Bone marrow (tissue), 2 donors: ENCODE measurements at places on chromosomes 3 and 15.

GRCh38 chr15:72532991-72533601 lies 59.0 kb downstream of the ARIH1 start:
- no peak for DNase-seq

DNA sequence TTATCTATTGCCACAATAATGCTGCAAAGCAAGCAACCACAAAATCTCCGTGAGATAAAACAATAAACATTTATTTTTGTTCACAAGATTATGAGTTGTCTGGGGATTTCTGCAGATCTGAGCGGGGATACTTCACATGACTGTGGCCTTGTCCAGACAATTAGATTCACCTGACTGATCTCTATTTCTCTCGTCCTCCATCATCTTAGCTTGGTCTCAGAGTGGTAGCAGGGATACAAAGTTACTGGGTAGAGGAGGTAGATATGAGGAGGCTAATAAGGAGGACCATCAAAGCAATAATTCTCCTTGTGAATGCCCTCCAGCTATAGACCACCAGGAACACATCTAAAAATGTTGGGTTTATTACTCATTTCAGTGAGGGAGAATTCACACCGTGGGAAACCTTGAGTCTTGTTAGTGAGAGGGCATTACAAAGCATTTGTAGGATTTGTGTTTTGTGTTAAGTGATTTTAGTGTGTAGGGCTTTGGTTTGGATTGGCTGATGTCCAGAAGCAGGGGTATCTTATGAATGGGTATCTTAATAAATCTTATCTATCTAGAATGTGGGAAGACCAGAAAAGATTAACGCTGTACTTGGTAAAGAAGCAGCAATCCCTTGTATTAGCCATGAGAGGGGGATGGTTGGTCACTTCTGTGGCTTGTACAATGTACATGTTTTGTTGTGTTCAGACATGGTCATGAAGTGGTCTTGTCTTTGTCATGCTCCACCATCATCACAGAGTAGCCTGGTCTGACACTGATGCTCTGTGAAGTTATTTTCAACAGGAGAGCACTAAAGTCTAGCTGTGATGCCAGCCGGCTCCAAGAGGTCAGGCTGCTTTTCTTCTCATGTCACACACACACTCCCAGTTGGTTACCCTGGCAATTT lies 287.6 kb upstream of the STT3B start:
- no peak for DNase-seq

DNA sequence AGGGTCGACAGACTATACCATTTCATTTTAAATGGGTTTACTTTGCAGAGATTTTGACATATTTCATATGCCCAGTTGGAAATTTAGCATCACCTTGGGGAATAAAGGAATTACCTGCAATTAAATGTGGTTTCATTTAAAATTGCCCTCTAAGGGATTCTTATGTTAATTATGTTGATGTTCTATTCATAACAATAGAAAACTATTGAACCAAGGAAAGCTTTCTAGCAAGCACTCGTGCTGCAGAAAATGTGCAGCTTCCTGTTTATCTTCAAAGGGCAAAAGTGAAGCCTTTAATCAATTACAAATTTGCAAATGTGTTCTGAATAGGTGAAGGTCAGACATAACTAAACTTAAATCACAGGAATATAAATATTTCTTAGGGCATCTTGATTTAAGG lies 352.1 kb downstream of the CHST2 start:
- DNase-seq, result no peak

DNA sequence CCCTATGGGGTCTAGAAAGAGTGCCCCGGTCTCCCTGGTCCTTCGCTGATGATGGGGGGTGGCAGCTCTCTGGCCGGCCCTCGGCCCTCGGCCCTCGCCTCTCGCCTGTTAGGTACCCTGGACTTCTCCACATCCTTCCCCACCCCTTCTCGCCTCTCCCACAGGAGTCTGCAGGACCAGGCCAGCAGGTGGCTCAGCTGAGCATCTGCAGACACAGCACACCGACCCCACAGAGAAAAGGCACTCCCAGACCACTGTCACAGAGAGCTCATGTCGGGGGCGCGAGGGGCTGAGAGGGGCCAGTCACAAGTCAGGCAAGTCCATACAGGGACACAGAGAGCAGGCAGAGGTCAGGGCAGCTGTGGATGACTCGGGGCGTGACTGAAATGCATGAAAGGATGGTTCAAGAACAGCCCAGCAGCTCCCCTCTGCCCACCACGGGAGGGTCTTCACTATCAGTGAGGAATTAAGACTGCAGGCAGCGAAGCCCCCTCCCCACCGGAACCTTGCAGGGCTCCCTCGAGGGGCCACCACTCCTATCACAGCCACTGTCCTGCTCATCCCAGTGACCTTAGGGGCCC lies 181.7 kb upstream of the NSMCE3 start:
- DNase-seq, result no peak

DNA sequence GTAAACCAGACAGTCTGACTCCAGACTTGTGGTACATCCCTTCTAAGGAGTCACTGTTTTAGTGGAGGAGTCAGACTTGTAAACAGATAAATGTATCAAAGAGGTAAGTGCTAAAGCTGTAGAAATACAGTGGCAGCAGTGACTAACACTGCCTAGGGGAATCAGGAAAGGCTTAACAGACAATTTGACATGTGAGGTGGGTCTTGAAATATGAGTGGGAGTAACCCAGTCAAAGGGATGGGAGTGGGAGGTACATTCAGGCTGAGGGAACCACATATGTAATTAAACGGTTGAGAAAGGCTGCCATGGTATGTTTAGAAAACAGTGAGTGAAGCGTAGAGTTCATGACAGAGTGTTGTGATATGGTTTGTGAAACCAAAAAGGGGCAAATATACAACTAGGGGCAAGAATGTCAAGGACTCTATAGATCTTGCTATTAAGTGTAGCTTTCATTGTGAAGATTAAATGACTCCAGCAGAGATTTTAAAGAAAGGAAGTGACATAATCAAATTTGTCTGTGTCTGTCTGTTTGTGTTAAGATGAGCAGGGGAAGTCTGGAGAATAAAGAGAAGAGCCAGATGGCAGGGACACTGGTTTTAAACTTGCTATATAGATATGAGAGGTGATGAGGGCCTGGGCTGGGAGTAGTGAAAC lies 11.2 kb upstream of the ALCAM start:
- no peak for DNase-seq

GRCh38 chr3:195226900-195227447 lies 44.0 kb downstream of the XXYLT1 start:
- no peak for DNase-seq

DNA sequence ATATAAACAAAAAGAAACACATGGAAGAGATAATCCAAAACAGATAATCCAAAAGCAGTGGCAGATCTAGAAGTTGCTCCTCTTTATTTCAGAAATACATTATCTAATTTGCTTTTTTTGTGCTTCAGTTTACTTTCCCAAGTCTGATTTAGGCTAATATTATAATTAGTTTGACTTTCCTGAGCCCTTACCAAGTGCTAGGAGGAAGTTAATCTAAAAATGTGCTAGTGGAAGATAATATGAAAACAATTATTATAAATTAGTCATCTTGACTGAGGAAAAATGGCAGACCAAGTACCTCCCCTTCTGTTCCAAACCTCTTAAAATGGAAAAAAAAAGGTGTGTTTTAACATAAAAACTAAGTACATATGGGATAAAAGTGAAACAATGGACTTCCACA lies 17.5 kb downstream of the SLC9A9 start:
- DNase-seq, result no peak

- no peak for DNase-seq
Measured at GRCh38 chr3:149701977-149702350, 44.1 kb upstream of the WWTR1 start.

DNA sequence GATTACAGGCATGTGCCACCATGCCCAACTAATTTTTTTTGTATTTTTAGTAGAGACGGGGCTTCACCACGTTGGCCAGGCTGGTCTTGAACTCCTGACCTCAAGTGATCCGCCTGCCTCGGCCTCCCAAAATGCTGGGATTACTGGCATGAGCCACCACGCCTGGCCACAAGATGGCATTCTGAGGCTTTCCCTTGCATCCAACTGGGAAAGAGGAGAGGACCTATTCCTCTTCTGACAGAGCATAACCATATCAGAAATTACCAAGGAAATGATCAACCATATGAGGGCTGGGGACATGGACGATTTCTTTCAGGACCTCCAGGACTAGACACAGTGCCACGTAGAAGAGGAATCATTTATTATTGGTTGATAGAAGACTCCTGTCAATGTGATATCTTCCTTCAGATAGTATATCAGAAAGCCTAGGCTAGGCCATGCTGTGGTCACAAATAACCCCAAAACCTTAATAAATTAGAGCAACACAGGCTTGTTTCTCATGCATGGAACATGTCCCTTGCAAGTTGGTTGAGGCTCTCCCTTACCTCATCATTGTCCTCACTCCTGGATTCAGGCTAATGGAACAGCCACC lies 372.3 kb upstream of the IL12A start:
- DNase-seq, result no peak

- DNase-seq, result no peak
Measured at GRCh38 chr3:44066806-44067205, 174.9 kb upstream of the TOPAZ1 start.

DNA sequence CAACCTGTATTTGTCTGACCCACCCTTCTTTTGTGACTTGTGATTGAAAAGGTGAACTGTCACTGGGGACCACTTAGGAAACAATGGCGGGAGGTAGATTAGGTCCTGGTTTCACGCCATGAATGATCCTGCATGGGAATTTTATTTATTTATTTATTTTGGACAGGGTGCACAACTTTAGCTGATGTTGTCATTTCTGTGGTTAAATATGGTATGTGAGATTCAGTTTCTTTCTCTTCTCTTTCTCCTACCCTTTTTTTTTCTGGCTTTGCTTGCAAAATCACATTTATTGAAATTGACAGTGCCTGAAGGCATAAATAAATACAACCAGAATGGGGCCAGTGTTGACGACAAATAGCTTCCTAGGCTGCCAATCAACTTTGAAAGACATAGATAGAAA lies 18.0 kb upstream of the HTR3E start:
- no peak for DNase-seq

GRCh38 chr15:101143321-101143720 lies 108.5 kb downstream of the CHSY1 start:
- no peak for DNase-seq

DNA sequence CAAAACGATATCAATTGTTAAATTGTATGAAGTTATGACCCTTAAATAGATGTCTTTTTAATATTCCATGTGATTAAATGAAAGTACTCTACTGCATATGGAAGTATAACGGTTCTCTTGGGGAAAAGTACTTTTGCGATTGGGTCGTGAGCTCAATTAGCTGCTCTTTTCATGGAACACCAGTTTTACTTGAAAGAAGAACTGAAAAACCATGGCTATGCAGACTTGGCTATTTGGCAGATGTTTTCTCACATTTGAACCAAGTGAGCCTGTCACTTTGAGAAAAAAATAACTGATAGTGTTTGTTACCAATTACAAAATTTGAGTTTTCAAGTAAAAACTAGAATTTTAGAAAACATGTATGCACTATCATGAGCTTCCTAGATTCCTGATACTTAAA lies 5.9 kb upstream of the INAFM2 start:
- no peak for DNase-seq

DNA sequence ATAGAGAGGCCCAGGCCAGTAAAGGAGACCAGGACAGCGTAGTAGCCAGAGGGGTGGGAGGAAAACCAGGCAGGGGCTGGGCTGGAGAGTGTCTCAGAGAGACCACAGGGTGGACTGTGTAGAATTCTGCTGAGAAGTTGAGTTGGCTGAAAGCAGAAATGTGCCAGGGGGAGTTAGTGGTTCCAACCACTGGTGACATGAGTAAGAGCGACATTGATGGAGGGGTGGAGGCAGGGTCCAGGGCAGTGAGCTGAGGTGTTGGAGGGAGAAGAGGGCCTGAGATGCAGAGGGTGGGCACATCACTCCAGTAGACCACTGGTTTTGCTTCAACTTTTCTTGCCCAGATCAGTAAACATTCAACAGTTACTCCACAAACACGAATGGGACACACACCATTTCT lies 106.5 kb downstream of the ASB7 start:
- DNase-seq, result no peak

- no peak for DNase-seq
Measured at GRCh38 chr15:89858661-89859458, 34.9 kb downstream of the AP3S2 start.

- no peak for DNase-seq
Measured at GRCh38 chr15:25596644-25597562, 158.1 kb upstream of the UBE3A start.

GRCh38 chr3:196633555-196634151 lies 5.8 kb upstream of the NRROS start:
- no peak for DNase-seq

DNA sequence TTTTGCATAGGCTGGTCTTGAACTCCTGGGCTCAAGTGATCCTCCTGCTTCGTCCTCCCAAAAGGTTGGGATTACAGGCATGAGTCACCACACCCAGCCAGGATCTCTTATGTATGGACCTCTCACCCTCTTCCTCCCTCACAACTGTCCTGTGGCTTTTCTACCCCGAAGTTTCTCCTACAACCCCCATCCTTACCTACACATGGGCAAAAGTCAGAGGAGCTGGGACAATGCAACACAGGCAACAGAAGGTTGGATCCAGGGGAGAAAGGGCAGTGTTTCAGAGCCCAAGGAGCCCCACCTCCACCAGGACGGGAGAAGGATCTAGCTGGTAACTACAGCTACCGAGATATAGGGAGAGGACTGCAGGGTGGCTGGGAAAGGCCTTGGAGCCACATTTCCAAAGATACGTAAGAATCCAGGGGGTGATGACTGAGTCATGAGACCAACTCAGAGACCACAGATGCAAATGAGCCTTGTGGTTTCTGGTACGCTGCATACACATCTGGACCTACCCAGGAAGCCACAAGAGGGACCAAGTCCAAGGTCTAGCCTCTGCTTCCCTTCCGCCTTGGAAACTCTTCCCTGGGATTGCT lies 13.6 kb downstream of the IGDCC4 start:
- no peak for DNase-seq

- DNase-seq, result no peak
Measured at GRCh38 chr3:76367281-76367680, 581.9 kb upstream of the ZNF717 start.

DNA sequence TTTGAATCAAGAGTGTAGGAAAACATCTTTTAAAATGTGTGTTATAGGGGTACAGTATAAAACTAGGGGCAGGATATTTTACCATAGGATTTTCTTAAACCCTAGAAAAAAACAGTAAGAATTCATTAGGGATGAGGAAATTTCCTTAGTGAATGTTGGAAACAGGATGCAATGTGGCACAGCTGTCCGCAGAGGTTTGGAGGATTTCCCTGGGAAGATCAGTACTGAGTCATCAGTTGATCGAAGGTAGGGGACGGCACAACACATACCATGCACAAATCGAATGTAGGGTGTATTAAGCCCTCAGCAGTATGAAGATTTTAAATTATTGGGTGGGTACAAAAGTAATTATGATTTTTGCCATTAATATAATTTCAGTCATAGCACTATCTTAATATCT lies 49.9 kb downstream of the FNDC3B start:
- DNase-seq, result no peak

- DNase-seq, result no peak
Measured at GRCh38 chr3:165640970-165641369, 196.3 kb downstream of the BCHE start.

- DNase-seq, result no peak
Measured at GRCh38 chr3:38549486-38549885, 53.3 kb downstream of the EXOG start.

- DNase-seq, result no peak
Measured at GRCh38 chr3:69033470-69033869, 18.7 kb downstream of the TMF1 start.
